ENCODE measurements at places on chromosomes 13 and 19. TPM values are rescaled to one million over a fixed set of nuclear protein-coding genes. Genes with fewer than 3 reads are reported as not detected.

DNA sequence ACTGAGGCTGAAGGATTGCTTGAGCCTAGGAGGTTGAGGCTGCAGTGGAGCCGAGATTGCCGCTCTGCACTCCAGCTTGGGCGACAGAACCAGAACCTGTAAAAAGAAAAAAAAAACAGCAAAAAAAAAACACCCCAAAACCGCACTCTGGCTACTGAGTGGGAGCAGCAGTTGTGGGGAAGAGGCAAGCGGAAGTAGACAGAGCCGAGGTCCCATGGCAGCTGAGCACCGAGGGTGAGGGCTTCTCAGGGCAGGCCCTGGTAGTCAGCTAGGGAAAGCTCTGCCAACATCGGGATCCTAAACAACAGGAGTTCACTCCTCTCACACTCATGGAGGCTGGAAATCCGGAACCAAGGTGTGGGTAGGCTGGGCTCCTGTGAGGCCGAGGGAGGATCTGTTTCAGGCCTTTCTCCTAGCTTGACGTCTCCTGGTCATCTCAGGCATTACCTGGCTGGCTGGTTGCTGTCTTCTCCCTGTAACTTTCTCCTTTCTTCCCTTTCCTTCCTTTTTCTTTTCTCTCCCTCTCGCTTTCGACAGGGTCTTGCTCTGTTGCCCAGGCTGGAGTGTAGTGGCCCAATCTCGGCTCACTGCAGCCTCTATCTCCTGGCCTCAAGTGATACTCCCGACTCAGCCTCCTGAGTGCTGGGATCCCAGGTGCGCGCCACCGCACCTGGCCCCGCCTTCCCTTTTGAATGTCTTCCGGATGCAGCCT is 15.8 kb upstream of the LATS2 start:
- H3K27me3 ChIP-seq, result no peaks in the 10 kb centered on the region
- H3K36me3 ChIP-seq, result no peaks in the 10 kb centered on the region
- no peak overlapping the region for H3K27ac ChIP-seq

GRCh38 chr13:59521549-59521948 is 642.2 kb downstream of the DIAPH3 start:
- H3K27ac ChIP-seq, result no peak overlapping the region
- H3K36me3 ChIP-seq, result no peaks in the 10 kb centered on the region

OBI1 gene
- 10.5 TPM for polyA plus RNA-seq

- no peaks in the 10 kb centered on the region for H3K27me3 ChIP-seq
- H3K4me1 ChIP-seq, result no peaks in the 10 kb centered on the region
- no peak overlapping the region for H3K4me3 ChIP-seq
- no peak for DNase-seq
- H3K27ac ChIP-seq, result no peak overlapping the region
These were observed 468.0 kb downstream of the TSHZ3 start for GRCh38 chr19:30881281-30881680.

GRCh38 chr13:101449790-101450748 is 2.4 kb upstream of the ITGBL1 start:
- no peaks in the 10 kb centered on the region for H3K36me3 ChIP-seq
- peaks cover 8% of the 10 kb centered on the region for H3K27me3 ChIP-seq
- no peak overlapping the region for H3K4me3 ChIP-seq
- H3K27ac ChIP-seq, result no peak overlapping the region
- H3K4me1 ChIP-seq, result no peaks in the 10 kb centered on the region

PTGIR gene
- polyA plus RNA-seq, result 5.1 TPM

GRCh38 chr13:23323946-23324709 is 109.4 kb downstream of the SACS start:
- DNase-seq, result no peak
- H3K27ac ChIP-seq, result no peak overlapping the region
- H3K4me1 ChIP-seq, result no peaks in the 10 kb centered on the region
- H3K27me3 ChIP-seq, result no peaks in the 10 kb centered on the region

GRCh38 chr13:91557328-91558090 is 159.1 kb downstream of the GPC5 start:
- no peaks in the 10 kb centered on the region for H3K27me3 ChIP-seq
- H3K36me3 ChIP-seq, result no peaks in the 10 kb centered on the region
- DNase-seq, result no peak
- no peak overlapping the region for H3K27ac ChIP-seq
- no peaks in the 10 kb centered on the region for H3K4me1 ChIP-seq

GRCh38 chr13:40109351-40109844 is 453.9 kb downstream of the COG6 start:
- no peaks in the 10 kb centered on the region for H3K36me3 ChIP-seq
- no peak overlapping the region for H3K27ac ChIP-seq
- H3K27me3 ChIP-seq, result no peaks in the 10 kb centered on the region
- H3K4me1 ChIP-seq, result no peaks in the 10 kb centered on the region
- H3K4me3 ChIP-seq, result no peak overlapping the region

GRCh38 chr19:44722131-44723121 is 23.5 kb downstream of the CEACAM16 start:
- H3K4me3 ChIP-seq, result no peak overlapping the region
- no peaks in the 10 kb centered on the region for H3K27me3 ChIP-seq

KCNN4 gene
- 8.1 TPM for polyA plus RNA-seq

DNA sequence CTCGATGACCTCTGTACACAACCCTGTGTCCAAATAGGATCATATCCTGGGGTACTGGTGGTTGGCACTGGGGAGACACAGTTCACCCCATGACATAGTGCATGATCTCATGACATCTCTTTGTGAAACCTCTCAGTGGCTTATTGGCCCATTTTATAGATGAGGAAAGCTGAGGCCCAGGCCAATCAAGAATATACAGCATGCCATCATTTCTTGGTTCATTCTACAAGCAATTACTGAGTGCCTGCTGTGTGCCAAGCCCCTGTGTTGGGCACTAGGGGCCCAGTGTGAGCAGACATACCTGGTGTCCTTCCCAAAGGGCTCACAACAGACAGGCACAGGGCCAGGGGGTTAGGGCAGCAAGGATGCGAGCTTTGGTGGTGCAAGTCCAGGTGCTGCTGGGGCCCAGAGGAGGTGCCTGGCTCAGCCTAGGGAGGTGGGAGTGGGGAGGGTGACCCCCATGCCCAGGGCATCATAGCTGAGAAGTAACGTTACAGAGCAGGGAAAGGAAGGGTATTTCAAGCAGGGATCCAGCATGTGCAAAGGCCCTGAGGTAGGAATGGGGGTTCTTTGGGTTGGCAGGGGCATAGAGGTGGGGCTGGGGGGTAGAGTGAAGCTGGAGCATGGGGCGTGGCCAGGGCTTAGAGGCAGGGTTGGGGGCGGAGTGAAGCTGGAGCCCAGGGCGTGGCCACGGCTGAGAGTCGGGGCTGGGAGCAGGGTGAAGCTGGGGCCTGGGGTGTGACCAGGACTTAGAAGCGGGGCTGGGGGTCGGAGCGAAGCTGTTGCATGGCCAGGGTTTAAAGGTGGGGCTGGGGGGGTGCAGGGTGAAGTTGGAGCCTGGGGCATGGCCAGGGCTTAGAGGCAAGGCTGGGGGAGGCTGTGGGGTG is 20.7 kb downstream of the COLGALT1 start:
- DNase-seq, result no peak
- H3K27ac ChIP-seq, result no peak overlapping the region
- no peak overlapping the region for H3K4me3 ChIP-seq
- no peaks in the 10 kb centered on the region for H3K27me3 ChIP-seq
- H3K4me1 ChIP-seq, result no peaks in the 10 kb centered on the region

DNA sequence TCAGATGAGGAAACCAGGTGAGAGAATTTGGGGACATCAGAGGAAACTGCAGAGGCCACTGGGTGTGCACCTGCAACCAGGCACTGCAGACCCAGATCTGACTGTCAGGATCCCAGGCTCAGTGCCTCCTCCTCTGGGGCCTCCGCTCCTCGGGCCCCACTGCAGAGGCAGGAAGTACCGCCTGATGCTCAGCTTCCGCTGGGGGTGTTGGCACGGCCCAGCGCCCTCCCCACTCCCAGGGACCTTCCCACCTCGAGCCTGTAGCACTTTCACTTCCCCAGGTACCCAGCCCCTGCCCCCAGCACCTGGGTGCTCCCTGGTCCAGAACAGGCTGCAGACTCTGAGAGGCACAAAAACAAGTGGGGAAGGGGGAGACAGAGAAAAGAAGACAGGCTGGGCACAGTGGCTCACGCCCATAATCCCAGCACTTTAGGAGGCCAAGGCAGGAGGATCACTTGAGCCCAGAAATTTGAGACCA is 1.4 kb upstream of the CD37 start:
- H3K36me3 ChIP-seq, result peaks cover 32% of the 10 kb centered on the region
- peaks cover 50% of the 10 kb centered on the region for H3K4me1 ChIP-seq
- H3K27ac ChIP-seq, result peak overlapping the region; percentile 86
- DNase-seq, result peak; percentile 62
- peak overlapping the region; percentile 21 for H3K4me3 ChIP-seq

DNA sequence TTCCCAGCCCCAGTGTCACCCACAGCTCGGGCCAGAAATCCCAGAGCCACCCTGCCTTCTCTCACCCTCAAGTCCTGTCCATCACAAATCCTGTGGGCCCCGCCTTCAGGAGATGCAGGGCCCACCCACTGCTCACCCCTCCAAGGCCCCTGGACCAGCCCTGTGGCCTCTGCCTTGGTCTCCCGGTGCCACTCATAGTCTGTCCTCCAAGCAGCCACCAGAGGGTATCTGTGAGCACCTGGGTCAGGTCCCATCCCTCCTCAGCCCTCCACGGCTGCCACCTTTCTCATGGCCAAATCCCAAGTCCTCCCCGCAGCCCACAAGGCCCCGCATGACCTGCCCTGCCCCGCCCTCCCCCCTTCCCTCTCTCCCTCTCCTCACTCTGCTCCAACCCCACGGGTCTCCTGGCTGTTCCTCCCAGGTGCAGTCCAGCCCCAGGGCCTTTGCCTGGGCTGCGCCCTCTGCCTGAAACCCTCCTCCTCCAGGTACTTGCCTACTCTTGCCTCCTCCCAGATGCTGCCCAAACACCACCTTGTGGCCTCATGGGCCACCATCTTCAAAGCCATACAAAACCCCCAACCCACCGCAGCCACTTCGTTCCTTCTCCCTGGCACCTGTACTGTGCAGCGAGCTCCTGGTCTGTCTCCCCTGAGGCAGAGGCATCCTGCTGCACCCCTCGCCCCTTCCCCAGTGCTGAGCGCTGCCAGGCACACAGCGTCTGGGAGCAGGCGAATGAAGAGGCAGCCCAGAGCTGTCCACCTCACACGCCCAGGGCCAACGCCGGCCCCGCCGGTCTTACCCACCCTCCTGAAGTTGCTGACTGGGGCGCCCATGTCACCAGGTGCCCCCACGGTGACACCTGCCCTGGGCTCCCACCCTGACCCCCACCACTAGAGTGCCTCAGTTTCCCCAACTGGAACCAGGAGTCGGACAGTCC is 13.2 kb upstream of the UQCR11 start:
- no peaks in the 10 kb centered on the region for H3K27me3 ChIP-seq
- DNase-seq, result no peak
- no peak overlapping the region for H3K4me3 ChIP-seq

DNA sequence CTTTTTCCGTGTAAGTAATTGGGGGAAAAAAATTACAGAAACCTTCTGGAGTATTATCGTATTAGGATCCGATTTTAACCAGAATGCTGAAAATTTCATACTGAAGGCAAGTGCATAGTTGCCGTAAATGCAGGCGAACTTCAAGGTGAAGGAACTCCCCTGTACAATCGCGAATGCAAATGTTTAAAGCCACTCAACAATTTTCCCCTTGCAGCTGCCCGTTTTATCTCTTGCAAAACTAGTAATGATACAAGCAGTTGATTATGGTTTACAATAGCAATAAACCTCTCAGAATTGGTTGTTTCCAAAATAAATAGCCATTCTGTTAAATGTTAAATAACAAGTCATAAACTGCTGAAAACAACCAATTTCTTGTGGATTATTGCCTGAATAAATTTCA is 105.7 kb downstream of the DNAJC15 start:
- peaks cover 9% of the 10 kb centered on the region for H3K4me1 ChIP-seq
- H3K27me3 ChIP-seq, result no peaks in the 10 kb centered on the region
- no peak for DNase-seq
- no peak overlapping the region for H3K27ac ChIP-seq
- H3K36me3 ChIP-seq, result no peaks in the 10 kb centered on the region
- no peak overlapping the region for H3K4me3 ChIP-seq

DNAJB1 gene
- polyA plus RNA-seq, result 221 TPM

DNA sequence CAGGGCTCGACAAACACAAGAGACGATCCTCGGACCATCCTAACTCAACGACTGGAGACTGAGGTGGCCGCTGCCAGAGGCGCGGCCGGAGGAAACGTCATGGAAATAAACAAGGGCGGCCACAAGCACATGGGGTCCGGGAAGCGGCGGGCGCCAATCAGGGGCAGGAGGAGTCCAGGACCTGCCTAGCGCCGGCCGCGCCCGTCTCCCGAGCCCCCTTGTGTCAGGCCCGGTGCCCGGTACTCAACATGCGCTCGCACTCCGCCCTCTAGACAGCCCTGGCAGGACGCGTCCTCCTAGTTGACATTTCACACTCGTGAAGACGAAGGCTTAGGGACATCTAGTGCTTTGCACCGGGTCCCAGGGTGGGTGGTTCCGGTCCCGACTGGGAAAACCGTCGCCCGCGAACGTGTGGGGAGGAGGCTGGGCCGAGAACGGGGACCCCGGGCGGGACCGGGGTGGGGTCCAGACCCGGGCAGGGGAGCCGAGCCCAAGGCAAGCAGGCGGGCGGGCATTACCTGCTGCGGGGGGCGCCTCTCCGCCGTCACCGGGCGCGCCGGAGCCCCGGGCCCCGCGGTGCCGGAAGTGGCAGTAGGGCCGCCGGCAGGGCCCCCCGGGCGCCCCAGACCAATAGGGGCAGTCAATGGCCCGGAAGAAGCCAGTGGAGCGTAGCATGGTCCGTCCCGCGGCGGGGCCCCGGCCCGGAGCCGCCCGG is 442 bp downstream of the REXO1 start:
- H3K27me3 ChIP-seq, result no peaks in the 10 kb centered on the region
- no peaks in the 10 kb centered on the region for H3K36me3 ChIP-seq
- H3K4me3 ChIP-seq, result peak overlapping the region; percentile 85
- H3K4me1 ChIP-seq, result peaks cover 24% of the 10 kb centered on the region
- peak overlapping the region; percentile 99 for H3K27ac ChIP-seq

GRCh38 chr19:58509731-58510083 is 2.1 kb downstream of the SLC27A5 start:
- H3K36me3 ChIP-seq, result no peaks in the 10 kb centered on the region
- no peaks in the 10 kb centered on the region for H3K27me3 ChIP-seq

ZNF560 gene
- not detected for polyA plus RNA-seq

TEKTIP1 gene
- not detected for polyA plus RNA-seq

MAMSTR gene
- 0.25 TPM for polyA plus RNA-seq

OR7C1 gene
- polyA plus RNA-seq, result not detected

- DNase-seq, result no peak
- H3K27ac ChIP-seq, result no peak overlapping the region
- H3K36me3 ChIP-seq, result no peaks in the 10 kb centered on the region
These were observed 238.0 kb downstream of the LHFPL6 start for GRCh38 chr13:39364947-39365468.

Measured in naive thymus-derived CD4-positive, alpha-beta T cell (primary cell).